Chondrocyte (in vitro differentiated cells): ENCODE measurements at places on chromosomes 11 and 22. TPM values are rescaled to one million over a fixed set of nuclear protein-coding genes. Genes with fewer than 3 reads are reported as not detected.

- H3K36me3 ChIP-seq: peaks cover 26% of the 10 kb centered on the region
- peaks cover 3% of the 10 kb centered on the region for H3K4me1 ChIP-seq
- H3K4me3 ChIP-seq: no peak overlapping the region
- H3K27me3 ChIP-seq: no peaks in the 10 kb centered on the region
- DNase-seq: no peak
Measured at GRCh38 chr11:119284344-119285157, 32.4 kb downstream of the MCAM start.

DNA sequence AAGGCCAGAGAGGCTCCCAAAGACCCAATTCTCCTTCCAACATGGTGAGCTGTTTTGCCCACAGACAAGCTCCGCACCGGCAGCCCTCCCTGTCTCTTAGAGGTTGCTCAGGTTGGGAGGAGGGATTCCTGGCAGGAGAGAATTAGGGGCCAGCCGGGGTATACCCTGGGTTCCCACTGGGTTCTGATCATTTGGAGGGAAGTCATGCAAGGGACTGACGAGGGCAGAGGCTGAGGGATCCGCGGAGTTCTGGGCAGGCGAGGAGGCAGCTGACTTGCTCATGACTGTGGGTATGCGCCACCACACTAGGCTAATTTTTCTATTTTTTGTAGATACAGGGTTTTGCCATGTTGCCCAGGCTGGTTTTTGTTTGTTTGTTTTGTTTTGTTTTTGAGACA lies 4.6 kb downstream of the ST3GAL4 start:
- H3K4me3 ChIP-seq: no peak overlapping the region
- peak overlapping the region; percentile 36 for H3K27ac ChIP-seq
- peaks cover 67% of the 10 kb centered on the region for H3K4me1 ChIP-seq
- DNase-seq: no peak
- no peaks in the 10 kb centered on the region for H3K27me3 ChIP-seq

DNA sequence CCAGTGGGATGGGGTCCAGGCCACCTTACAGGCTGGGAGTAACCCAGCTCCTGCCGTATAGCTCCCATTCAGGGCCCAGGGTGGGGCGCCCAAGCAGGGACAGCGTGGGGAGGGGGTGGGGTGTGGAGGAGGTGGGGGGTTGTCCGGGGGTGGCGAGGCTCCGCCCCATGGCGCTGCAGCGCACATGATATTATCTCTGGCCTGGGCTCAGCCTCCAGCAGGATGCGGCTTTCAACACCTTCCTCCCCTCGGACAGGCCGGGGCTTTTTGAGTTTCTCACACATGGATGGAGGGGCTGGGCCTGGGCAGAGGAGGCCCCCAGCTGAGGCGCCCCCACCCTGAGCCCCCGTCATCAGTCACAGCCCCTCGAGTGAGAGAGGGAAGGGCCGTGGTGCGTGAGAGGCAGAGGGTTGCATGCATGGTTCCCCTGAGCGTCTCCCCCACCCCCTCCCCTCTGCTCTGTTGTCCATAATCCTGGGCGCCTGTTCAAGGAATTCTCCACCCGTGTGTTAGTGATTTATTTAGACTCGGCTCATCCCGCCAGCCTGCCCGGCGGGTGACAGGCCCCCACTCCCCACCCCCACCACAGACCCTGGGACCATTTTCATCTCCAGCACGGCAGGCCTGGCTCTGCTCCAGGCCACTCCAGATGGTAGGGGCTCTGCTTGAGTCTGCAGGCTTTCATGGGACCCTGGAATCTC lies 44.9 kb downstream of the WNT11 start:
- DNase-seq: peak; percentile 56
- no peaks in the 10 kb centered on the region for H3K27me3 ChIP-seq
- no peak overlapping the region for H3K27ac ChIP-seq

DNA sequence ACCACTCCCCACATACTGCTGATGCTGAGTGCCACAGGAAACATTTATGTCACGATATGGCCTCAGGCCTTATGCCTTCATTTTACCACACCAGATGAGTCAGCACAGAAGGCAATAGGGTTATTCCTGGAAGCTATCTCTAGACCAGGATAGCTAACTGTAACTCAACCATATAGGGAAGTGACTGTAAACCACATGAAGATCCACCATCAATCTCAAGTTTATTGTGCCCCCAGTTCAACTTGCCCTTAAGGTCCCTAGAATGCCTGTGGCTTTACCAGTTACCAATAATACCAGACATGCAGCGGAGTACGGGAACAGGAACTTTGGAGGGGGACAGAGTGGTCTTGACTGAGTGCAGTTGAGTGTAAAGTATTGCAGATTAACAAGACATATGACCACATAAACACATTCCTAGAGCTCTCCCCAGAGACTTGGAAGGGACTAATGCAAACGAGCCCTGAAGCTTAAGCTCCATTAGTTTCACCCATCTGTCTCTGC lies 180.9 kb downstream of the KIF18A start:
- no peak overlapping the region for H3K27ac ChIP-seq
- peaks cover 23% of the 10 kb centered on the region for H3K4me1 ChIP-seq
- H3K27me3 ChIP-seq: no peaks in the 10 kb centered on the region
- DNase-seq: no peak
- H3K4me3 ChIP-seq: no peak overlapping the region

DNA sequence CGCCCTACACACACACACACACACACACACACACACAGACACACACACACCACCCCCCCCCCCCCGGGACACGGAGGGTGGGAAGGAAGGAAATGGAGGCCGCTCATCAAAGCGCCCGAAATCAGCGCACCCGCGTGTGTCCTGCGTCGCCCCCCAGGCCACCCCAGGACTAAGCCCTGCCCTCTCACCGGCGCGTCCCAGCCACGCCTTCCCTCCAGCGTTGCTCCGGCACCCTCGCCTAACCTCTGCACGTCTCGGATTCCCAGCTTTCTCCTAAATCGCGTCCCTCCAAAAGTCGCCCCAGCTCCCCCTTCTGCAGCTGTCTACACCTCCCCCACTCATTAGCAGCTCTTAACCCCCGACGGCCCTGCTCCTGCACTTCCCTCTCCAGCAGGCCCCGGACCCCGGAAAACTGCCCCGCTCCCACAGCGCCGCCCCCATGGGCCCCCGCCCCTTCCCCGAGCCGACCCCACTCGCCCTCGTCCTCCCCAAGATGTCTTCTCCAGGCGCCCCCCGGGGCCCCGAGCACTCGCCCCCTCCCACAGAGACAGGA lies 557 bp downstream of the PACSIN2 start:
- peak overlapping the region; percentile 43 for H3K27ac ChIP-seq
- peak overlapping the region; percentile 89 for H3K4me3 ChIP-seq
- no peaks in the 10 kb centered on the region for H3K27me3 ChIP-seq

DNA sequence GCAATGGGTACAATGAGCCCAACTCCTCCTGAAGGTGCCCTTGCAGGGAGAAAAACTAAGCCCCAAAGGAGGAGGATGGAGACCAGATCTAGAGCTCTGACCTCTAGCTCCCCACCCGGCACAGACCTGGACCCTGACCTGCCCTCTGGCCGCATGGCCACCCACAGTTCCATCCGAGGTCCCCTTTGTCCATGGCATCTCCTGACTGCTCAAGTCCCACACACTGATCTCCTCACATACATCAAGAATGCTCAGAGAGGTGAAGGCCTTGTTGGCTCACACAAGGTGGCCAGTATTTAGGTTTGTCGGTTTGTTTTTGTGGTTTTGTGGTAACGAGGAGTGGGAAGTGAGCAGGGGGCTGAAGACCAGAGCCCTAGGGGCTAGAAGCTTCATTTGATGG lies 423.5 kb upstream of the B3GAT1 start:
- H3K27me3 ChIP-seq: peaks cover 16% of the 10 kb centered on the region
- no peaks in the 10 kb centered on the region for H3K36me3 ChIP-seq
- no peak for DNase-seq
- no peaks in the 10 kb centered on the region for H3K4me1 ChIP-seq
- no peak overlapping the region for H3K4me3 ChIP-seq

DNA sequence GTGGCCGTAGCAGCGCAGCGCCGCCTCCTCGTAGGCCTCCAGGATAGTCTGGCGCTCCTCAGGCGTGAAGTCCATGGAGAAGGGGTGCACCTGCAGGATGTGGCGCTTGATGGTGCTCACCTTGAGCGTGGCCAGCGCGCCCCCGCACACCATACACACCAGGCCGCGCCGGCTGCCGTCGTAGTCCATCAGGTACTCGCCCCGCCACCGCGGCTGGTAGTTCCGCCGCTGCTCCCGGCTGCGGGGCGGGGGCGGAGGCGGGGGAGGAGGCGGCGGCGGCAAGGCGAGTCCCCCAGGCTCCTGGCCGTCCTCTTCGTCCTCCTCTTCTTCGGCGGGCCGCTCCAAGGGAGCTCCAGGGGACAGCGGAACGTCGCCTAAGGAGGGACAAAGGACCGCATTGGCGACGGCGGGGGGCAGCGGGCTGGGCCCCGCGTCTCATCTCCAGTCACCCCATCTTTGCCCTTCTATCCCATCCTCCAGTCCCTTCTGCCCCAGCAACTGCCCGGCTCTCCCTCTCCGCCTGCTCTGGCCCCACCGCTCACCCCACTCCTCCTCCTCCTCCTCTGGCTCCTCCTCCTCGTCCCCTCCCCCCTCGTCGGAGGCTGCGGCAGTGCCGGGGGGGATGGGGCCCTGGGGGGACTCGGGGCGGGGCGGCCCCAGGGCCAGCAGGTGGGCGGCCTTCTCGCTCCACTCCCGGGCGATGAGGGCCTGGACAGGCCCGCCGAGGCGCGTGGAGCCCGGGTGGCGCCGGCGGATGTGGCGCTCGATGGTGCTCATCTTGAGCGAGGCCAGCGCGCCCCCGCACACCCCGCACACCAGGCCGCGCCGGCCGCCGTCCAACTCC lies 4.9 kb downstream of the ZFTA start:
- peaks cover 5% of the 10 kb centered on the region for H3K36me3 ChIP-seq
- H3K4me1 ChIP-seq: peaks cover 29% of the 10 kb centered on the region
- DNase-seq: no peak
- H3K27me3 ChIP-seq: no peaks in the 10 kb centered on the region
- H3K4me3 ChIP-seq: no peak overlapping the region

GRCh38 chr22:38124236-38124974 lies 13.9 kb upstream of the BAIAP2L2 start:
- H3K4me3 ChIP-seq: no peak overlapping the region
- no peak for DNase-seq
- no peak overlapping the region for H3K27ac ChIP-seq
- no peaks in the 10 kb centered on the region for H3K4me1 ChIP-seq
- no peaks in the 10 kb centered on the region for H3K27me3 ChIP-seq

GRCh38 chr11:7635137-7635536 lies 38.2 kb downstream of the CYB5R2 start:
- no peak overlapping the region for H3K27ac ChIP-seq
- H3K27me3 ChIP-seq: no peaks in the 10 kb centered on the region
- H3K4me1 ChIP-seq: peaks cover 10% of the 10 kb centered on the region
- no peak overlapping the region for H3K4me3 ChIP-seq
- peaks cover 65% of the 10 kb centered on the region for H3K36me3 ChIP-seq
- no peak for DNase-seq

GRCh38 chr11:87892291-87892690 lies 283.0 kb downstream of the RAB38 start:
- no peaks in the 10 kb centered on the region for H3K36me3 ChIP-seq
- no peaks in the 10 kb centered on the region for H3K4me1 ChIP-seq
- no peak overlapping the region for H3K27ac ChIP-seq

GRCh38 chr11:65390099-65390941 lies 3.9 kb downstream of the FRMD8 start:
- no peak for DNase-seq
- H3K4me3 ChIP-seq: peak overlapping the region; percentile 63
- H3K27ac ChIP-seq: peak overlapping the region; percentile 87
- H3K4me1 ChIP-seq: peaks cover 55% of the 10 kb centered on the region

- H3K27me3 ChIP-seq: peaks cover 6% of the 10 kb centered on the region
- H3K27ac ChIP-seq: no peak overlapping the region
- H3K4me3 ChIP-seq: no peak overlapping the region
- no peaks in the 10 kb centered on the region for H3K4me1 ChIP-seq
- DNase-seq: no peak
Measured at GRCh38 chr11:69609351-69609750, 31.6 kb upstream of the CCND1 start.

DNA sequence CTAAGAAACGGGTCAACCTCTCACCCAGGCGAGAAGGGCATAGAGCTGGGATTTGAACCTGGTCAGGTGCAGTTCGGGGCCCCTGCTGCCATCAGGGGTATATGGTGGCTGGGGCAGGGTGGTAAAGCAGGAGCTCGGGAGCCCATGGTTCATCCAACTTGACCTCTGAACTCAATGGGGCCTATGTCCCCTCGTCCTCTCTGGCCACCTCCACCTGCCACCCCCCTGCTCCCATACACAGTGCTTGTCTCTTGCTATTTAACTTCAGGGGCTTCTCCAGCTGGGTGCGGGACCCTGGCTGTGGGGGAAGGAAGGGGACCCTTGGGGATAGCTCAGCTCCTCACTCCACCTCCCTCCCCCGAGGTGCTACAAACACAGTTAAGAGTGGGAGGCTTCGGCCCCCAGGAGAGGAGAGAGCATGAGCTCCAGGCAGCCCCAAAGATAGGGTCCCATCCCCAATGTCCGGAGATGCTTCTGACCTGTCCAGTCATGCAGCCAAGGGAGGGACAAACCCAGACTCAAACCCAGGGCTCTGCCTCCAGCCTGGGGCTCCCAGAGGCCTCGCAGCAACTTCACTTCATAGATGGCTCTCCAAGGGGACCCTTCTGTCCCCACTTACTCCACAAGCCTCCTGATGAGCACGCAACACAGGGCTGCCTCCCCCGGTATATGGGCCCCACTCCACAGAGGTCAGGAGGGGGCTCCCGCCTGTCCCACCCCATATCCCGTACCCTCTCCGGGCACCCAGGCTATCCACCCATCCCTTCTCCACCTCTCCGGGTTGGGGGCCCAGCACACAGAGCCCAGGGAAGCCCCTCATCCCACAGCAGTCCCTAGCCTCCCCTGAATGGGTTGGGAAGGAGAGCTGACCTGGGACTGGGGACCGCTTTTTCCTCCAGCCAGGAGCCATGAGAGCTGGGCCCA lies 712 bp downstream of the IL2RB start:
- no peak overlapping the region for H3K27ac ChIP-seq
- no peaks in the 10 kb centered on the region for H3K36me3 ChIP-seq
- DNase-seq: peak; percentile 82
- no peak overlapping the region for H3K4me3 ChIP-seq

- H3K27me3 ChIP-seq: peaks cover 6% of the 10 kb centered on the region
Measured at GRCh38 chr22:44944883-44945601, 64.8 kb downstream of the PHF21B start.

DNA sequence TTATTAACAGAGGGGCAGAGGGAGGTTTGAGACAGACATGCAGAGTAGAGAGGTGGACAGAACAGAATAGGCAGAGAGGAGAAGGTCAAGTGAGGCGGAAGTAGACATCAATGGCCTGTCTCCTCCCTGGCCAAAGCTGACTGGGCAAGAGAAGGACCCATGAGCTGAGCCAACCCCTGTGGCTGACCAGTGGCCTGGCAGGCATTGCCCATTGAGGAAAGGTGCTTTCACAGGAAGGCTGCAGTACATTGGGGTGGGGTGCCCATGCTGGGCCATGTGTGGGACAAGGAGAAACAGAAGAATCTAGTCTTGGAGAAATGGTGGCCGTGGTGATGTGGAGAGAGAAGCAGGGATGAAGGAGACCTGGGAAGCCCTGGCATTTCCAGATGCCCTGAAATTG lies 76.0 kb downstream of the MYEOV start:
- H3K27ac ChIP-seq: no peak overlapping the region
- peaks cover 6% of the 10 kb centered on the region for H3K4me1 ChIP-seq
- H3K36me3 ChIP-seq: no peaks in the 10 kb centered on the region
- DNase-seq: peak; percentile 52

OR8B8 gene
- not detected in 3 replicates for total RNA-seq

RAB6A gene
- total RNA-seq: 173 to 188 TPM (median 185 TPM) in 3 replicates

DBX1 gene
- not detected in 3 replicates for total RNA-seq

LARGE2 gene
- total RNA-seq: not detected in 3 replicates

CASP5 gene
- total RNA-seq: not detected in 3 replicates

RRM1 gene
- total RNA-seq: 31.6 to 53.5 TPM (median 34.1 TPM) in 3 replicates

MRGPRX4 gene
- total RNA-seq: not detected in 3 replicates
